ENCODE measurements at places on chromosomes 3 and 15.

- DNase-seq: no peak
These were observed 24.3 kb upstream of the KPNA1 start for GRCh38 chr3:122538956-122539490.

- no peak for DNase-seq
These were observed 10.5 kb upstream of the IP6K2 start for GRCh38 chr3:48727511-48727910.

- no peak for DNase-seq
These were observed 723.5 kb upstream of the SGO1 start for GRCh38 chr3:20909511-20909910.

GRCh38 chr3:195448205-195448875 is 5.5 kb upstream of the ACAP2 start:
- no peak for DNase-seq

All from stimulated activated CD4-positive, alpha-beta T cell treated with anti-CD3 and anti-CD28 coated beads, Interleukin-1b, Interleukin-23, amount 100 ng/mL, for 1 hour (primary cell).